Activated T-cell treated with anti-CD3 and anti-CD28 coated beads, Interleukin-2, amount 50 U/mL, for 48 hours (primary cell): ENCODE measurements at places on chromosomes 4 and X.

- DNase-seq: no peak
Observed at GRCh38 chr4:23219779-23220408, 527.2 kb downstream of the GBA3 start.

DNA sequence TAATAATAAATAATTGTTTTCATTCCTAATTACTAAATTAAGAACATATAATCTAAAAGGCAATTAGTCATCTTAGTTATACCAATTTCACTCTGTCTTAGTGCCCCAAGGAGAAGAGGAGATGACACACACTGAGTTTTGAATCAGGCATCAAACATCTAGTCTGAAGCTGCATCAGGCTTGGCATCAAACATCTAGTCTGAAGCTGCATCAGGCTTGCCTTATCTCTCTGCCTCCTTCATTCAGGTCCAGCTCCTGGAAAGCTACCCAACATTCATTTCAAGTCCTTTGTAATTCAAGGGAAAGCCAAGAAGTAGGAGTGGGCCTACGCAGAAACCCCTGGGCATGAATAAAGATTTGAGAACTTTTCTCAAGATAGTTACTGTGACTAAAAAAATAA, 62.2 kb downstream of the SH3RF1 start:
- DNase-seq: no peak

- no peak for DNase-seq
Observed at GRCh38 chr4:137116144-137116543, 416.1 kb downstream of the PCDH18 start.

DNA sequence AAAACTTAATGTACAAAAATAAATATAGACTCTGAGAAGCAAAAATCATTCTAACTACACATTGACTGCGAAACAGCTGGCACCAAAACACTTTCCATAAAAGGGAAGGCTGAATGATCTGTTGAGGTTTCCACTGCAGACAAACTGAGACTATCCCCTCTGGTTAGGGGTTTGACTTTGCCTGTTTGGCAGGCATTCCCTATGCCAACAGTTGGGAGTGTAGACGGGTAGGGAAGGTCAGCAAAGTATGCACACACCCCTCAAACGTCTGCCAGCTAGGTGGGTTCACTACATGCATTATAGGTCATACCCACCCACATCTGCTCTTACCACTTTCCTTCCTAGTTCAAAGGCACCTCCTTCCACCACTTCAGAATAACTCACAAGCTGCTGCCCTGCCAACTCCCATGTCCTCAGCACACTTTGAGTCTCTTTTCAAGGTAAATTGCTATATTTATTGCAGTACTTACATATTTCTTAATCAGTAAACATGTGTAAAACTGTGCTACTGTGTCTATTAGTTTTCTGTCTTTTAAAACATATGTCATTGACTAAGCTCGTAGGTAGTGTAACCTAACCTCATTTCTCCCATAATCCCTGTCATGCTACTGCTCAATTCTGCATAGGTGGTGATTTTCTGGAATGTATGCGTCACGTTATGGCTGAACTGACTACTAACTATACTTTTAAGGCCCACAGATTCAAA, 12.4 kb downstream of the CTSO start:
- no peak for DNase-seq

- no peak for DNase-seq
Observed at GRCh38 chrX:133215747-133216146, 2.4 kb downstream of the TFDP3 start.

DNA sequence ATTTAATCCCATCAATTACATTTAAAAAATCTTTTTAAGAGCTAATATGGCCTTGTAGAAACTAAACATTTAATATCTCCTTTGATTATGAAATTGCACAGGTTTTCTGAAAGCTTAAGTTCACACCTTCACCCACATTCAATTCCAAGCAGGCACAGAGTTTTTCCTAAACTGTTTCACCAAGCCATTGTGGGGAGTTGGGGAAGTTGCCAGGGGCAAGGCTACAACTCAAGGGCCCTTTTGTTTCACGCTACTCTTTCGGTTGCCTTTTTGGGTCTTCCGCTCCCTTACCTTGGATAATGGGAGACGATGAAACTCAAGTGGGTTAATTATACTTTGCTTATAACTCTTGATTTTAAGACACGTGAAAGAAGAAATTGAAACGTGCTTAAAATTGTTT, 33.3 kb downstream of the APBB2 start:
- no peak for DNase-seq

- DNase-seq: no peak
Observed at GRCh38 chr4:124642846-124643245, 69.7 kb downstream of the ANKRD50 start.

GRCh38 chr4:58760737-58761136, 1650.6 kb upstream of the IGFBP7 start:
- DNase-seq: no peak

DNA sequence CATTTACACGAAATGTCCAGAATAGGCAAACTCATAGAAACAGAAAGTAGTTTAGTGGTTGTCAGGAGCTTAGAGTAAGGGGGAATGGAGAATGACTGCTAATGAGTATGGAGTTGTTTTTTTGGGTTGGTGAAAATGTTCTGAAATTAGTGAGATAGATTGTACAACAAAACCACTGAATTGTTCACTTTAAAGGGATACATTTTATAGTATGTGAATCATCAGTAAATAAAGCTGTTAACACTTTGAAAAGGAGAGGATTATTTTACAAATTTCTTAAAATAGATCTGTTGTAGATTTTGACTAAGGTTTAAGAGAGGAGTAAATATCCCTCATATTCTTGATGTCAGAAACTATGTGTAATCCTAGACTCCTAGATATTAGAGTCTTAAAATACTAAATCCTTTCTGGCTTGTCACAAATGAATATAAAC, 82.7 kb downstream of the RAPGEF2 start:
- no peak for DNase-seq

- DNase-seq: no peak
Observed at GRCh38 chr4:139300431-139301112, 733 bp upstream of the NAA15 start.

- DNase-seq: no peak
Observed at GRCh38 chr4:180448306-180448705, 1794.9 kb upstream of the TENM3 start.

DNA sequence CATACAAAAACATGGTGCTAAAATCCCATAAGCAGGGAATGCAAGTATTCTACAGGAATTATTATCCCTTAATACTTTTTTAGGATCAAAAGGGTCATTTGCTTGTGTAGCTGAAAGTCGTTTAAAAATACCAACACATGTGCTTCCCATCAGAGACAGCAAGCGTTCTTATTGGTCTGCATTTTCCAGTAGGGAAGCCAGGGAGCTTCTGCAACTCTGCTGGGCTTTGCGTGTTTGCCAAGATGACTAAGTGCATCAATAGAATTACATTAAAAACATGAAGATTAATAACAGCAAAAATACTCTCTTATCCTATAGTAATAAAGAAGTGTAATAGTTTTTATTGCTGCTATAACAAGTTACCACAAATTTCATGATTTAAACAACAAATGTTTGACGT, 111.2 kb downstream of the QDPR start:
- DNase-seq: no peak

- no peak for DNase-seq
Observed at GRCh38 chr4:8855818-8856245, 15.8 kb downstream of the HMX1 start.

DNA sequence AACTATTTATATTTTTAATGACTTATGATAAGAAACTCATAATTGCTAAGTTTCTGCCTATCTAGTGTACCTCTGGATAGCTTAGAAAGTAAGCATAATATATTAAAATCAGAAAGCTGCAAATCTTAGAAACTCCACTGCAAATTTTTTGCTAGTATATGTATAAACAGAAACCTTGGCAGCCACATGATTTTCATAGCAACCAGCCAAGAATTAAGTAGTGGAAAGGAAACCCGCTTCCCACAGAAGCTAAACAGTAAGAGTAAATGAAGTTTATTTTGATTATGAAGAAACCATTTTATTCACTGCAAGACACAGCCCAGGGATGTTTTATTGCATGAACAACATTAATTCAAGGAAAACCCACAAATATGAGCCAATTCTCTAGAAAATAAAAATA, 872.5 kb upstream of the ADGRL3 start:
- DNase-seq: no peak

- DNase-seq: no peak
Observed at GRCh38 chr4:36183232-36183631, 61.1 kb downstream of the ARAP2 start.

GRCh38 chr4:104129243-104129642, 365.5 kb downstream of the CXXC4 start:
- no peak for DNase-seq

DNA sequence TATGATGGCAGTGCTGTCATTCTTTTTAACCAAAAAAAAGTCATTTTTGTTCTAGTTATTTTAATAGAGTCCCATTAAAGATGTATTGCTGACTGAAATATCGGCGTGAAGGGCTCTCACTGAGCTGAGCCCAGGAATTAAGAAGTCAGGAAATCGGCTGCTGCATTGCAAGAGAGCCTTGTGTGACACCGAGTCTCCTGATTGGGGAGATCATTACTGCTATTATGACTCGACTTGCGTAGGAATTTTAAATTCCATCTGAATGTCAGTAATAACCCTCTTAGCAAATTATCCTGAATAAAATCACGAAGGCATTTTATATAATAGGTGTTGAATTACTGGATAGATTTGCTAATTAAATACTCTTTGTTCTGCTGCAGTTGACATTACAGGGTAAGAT, 111.5 kb downstream of the POLA1 start:
- no peak for DNase-seq

DNA sequence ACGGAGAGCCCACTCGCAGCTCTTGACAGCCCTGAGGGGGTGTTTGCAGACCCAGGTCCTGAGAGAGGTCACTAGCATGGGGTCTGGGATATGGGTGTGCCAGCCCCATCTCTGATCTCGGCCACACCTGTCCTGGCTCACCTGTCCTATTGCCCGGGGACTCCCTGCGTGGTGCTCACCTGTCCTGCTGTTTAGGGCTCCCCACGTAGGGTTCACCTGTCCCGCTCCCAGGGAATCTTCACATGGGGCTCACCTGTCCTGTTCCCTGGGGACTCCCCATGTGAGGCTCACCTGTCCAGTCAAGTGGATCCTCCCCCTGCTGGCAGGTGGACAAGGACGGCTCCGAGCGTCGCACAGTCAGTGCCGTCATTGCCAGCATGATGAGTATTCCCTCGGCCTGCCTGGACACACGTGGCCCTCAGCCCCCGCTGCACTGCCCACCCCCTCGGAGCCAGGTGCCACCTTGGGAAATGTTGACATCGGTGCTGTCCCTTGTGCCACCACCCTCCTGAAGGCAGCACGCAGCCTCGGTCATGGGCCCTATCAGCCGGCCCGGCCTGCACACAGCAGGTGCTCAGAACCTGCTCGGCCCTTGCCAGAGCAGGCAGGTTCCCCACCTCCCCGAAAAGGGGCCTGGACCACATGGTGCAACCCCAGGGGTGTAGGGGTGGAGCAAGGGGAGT, 6.3 kb downstream of the SLC49A3 start:
- peak; percentile 18 for DNase-seq

DNA sequence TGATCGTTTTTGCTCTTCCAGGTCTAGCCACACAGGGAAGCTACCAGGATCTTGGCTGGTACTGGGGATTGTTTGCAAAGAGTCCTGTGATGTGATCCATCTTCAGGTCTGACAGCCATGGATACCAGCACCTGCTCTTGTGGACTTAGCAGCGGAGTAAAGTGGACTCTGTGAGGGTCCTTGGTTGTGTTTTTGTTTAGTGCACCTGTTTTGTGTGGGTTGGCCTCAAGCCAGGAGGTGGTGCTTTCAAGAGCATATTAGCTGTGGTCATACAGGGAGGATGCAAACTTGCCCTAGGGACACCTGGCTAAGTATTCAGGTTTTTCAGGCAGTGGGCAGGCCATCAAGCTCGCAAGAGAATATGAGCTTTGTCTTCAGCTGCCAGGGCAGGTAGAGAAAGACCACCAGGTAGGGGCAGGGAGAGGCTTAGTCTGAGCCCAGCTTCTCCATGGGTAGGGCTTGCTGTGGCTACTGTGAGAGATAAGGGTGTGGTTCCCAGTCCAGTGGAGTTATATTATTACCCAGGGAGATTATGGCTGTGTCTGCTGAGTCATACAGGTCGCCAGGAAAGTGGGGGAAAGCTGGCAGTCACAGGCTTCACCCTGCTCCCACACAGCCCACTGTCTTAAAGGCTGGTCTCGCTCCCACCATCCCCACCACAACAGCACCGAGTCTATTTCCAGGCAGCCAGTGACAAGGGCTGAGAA, 293.7 kb downstream of the PCDH18 start:
- no peak for DNase-seq

DNA sequence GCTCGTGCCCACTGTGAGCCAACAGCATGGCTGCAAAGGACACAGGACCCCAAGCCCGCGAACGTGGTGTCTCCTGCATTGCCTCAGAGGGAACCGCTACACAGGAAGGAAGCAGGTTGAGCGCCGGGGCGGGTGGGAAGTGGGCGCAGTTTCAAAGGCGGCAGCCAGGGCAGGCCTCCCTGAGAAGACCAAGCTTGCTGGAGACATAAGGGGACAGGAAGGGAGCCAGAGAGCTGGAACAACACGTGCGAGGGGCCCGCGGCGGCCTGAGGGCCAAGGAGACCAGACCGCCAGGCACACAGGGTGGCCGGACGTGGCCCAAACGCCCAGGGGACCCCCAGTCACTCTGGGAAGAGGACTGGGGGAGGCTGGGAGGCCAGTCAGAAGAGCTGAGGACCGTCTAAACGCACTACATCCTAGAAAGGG, 32.0 kb downstream of the CTBP1 start:
- peak; percentile 84 for DNase-seq

- no peak for DNase-seq
Observed at GRCh38 chr4:186727169-186727976, 3.7 kb upstream of the FAT1 start.

- DNase-seq: no peak
Observed at GRCh38 chrX:129661369-129661768, 6.6 kb upstream of the APLN start.

- no peak for DNase-seq
Observed at GRCh38 chrX:109601486-109601885, 23.5 kb downstream of the KCNE5 start.

- DNase-seq: no peak
Observed at GRCh38 chrX:10617999-10618351, 2.4 kb downstream of the MID1 start.

GRCh38 chrX:121836000-121836399, 788.6 kb downstream of the GLUD2 start:
- DNase-seq: no peak

DNA sequence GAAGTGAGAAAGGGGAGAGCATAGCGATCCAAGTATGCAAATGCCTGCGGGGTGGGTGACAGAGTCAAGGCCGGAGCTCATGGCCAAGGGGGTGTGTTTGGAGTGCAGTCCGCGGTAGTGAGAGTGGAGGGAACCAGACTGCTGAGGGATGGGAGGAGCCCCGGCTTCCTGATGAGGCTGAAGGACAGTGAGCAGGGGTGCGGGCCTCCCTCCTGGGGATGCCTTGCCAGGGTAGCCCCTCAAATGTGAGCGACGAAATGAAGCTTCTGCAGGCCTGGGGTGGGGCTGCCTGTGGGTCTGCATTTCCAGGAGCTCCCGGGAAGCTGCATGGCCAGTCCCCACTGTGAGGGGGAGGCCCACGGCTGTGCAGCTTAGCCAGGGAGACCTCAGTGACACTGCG, 45.0 kb downstream of the PSAPL1 start:
- peak; percentile 2 for DNase-seq

- no peak for DNase-seq
Observed at GRCh38 chr4:129131343-129131742, 35.4 kb downstream of the C4orf33 start.
